Endothelial cell of umbilical vein (primary cell): ENCODE measurements at places on chromosomes 5 and 9. TPM values are rescaled to one million over a fixed set of nuclear protein-coding genes. Genes with fewer than 3 reads are reported as not detected.

DNA sequence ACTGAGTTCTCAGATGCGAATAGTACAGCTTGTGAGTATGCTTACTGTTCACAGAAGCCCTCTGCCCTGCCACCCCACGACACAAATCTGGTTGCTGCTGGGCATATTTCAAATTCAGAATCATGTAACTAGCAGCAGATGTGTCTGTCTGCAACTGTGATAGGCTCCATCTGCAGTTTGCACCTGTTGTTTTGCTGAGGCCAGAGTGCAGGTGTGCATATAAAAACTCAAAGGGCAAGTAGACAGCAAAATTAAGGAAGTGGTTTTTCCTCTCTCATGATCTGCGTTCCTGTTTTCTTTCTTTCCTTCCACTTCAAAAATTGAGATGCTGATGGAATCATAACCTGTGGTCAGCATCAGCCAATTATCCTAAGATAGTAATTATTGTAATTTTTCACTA lies 1000.5 kb downstream of the PTPRD start:
- DNase-seq, result peak; percentile 30

DNA sequence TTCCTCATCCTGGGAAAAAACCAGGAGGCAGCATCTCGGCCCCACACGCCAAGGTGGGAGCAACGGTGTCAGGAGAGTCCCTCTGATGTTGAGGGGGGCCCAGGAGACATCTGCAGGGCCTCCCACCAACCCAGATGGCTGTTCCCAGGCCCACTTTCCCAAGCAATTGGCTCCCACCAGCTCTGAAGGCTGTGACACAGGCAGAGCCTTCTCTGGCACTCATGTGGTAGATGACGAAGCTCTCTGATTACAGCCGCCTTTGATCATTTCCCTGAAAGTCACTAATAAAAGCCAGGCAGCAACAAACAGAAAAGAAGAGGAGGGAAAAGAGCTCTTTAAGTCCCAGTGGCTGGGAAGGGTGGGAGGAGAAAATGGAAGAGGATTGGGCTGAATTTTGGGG lies 226.5 kb downstream of the CDK5RAP2 start:
- no peak for DNase-seq

The ABO gene
- total RNA-seq, result not detected in 2 replicates

- DNase-seq, result peak; percentile 28
These were observed 42.1 kb upstream of the EEIG1 start for GRCh38 chr9:128022886-128023285.

The PNPLA7 gene
- 1.9 TPM in 2 replicates for total RNA-seq

GRCh38 chr9:38683336-38683735 lies 36.6 kb downstream of the FAM240B start:
- DNase-seq, result no peak

The PDGFRB gene
- total RNA-seq, result 1.0 and 1.7 TPM in 2 replicates

The TMEM232 gene
- 0.37 and 0.38 TPM in 2 replicates for total RNA-seq

- peak; percentile 57 for DNase-seq
These were observed 171.5 kb downstream of the SSBP2 start for GRCh38 chr5:81579262-81579924.

DNA sequence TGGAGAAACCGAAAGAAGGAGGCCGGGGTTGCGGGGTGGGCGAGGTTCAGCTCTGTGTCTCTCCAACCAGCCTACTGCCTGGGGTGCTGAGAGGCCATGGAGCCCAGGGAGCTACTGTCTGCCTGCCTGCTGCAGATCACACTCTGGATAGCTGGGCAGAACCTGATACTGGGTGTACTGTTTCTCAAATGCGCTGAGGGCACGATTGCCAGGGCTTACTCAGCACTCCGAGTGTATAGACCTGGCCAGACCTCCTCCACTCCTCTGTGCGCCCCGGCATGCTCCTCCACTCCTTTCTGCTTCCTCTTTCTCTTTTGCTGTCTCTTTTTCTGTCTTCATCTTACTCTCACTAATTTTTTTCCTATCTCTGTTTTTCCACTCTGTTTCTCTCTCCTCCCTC lies 215.1 kb downstream of the PAPPA start:
- DNase-seq, result no peak

DNA sequence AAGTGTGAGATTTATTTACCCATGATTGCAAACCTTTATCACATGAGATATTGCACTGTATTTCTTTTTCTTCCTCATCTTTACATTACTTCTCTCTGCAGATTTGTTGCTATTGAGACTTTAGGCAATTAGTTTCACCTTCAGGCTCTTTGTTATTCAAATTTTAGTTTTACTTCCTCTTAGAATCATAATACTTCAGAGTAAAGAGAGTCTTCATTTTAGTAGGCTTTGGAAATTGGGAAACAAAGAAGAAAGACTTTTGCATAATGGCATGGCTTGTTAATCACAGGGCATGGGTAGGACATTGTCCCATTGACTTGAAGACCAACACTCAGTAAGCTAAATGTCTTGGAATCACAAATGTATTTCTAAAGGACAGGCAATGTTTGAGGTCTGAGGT lies 1.2 kb upstream of the PCDHGA5 start:
- DNase-seq, result no peak

GRCh38 chr5:522116-522515 lies 2.1 kb downstream of the SLC9A3 start:
- DNase-seq, result no peak

GRCh38 chr9:136907011-136907914 lies 20.9 kb downstream of the TRAF2 start:
- no peak for DNase-seq

DNA sequence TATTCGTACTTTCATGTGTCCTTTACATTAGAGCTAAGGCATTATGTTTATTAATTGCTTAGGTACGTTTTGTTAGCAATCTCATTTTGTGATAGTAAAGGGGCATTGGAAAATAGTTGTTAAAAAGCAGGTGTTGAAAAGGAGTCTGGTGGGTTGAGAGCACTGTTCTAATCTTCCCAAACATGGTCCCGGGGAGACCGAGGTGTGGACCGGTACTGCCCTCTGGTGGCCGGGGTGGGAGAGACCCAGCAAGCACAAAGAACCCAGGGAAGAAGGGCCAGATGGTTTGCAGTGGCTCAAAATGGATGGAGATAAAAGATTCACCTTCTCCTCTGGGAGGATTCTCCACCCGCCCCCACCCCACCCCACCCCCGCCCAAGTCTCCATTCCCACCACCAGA lies 26.1 kb downstream of the IDNK start:
- DNase-seq, result peak; percentile 32

DNA sequence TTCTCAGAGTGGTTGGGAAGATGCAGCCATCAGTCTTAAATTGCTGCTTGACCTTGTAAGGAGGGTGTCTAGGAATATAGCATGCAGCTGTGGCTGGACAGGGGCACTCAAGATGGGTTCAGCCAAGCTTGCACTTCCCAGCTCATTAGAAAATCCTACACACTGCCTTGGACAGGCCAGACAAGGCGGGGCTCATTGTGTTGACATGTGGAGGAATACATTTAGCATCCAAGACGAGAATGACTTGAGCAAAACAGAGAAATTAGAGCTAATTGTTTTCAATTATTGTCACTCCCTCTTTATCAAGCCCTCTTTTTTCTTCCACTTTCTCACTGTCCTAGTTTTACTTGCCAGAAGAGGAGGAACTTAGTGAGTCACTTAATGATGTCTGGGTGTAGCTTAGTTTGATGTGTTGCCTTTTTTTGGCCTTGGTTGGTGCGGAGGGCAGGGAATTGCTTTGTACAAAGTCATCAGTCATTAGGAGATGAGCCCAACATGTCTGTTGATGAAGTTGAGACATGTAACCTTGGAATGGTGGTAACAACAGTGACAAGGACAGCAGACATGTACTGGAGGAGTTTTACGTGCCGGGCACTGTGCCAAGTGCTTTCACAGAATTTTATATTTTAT lies 1219.3 kb upstream of the WWC1 start:
- DNase-seq, result no peak

DNA sequence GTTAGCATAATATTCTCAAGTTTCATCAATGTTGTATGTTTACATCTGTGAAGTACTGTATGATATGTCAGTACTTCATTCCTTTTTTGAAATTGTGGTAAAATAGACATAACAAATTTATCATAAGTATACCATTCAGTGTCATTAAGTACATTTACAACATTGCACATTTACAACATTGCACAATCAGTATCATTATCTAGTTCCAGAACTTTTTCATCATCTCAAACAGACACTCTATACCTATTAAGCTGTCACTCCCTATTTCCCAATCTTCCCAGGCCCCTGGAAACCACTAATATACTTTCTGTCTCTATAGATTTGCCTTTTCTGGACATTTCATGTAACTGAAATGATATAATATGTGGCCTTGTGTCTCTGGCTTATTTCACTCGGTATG lies 75.1 kb upstream of the ATG10 start:
- no peak for DNase-seq

The MYOZ3 gene
- 1.1 and 1.2 TPM in 2 replicates for total RNA-seq

- DNase-seq, result peak; percentile 87
These were observed 98.4 kb upstream of the GNAQ start for GRCh38 chr9:78130004-78130403.

The SPATA31E1 gene
- not detected in 2 replicates for total RNA-seq

- no peak for DNase-seq
These were observed 233.6 kb downstream of the ACTL7B start for GRCh38 chr9:108621991-108622855.

- no peak for DNase-seq
These were observed 28.7 kb downstream of the TGFBI start for GRCh38 chr5:136057401-136058038.

The LRRC26 gene
- not detected in 2 replicates for total RNA-seq

GRCh38 chr5:168773226-168773625 lies 194.1 kb upstream of the PANK3 start:
- no peak for DNase-seq

- DNase-seq, result no peak
These were observed 144.1 kb upstream of the ACOT12 start for GRCh38 chr5:81537905-81538547.
